ENCODE measurements at places on chromosomes 1 and 21. TPM values are rescaled to one million over a fixed set of nuclear protein-coding genes. Genes with fewer than 3 reads are reported as not detected.
A peak's percentile ranks its signal among the peaks of the same experiment; 100 is the strongest.

DNA sequence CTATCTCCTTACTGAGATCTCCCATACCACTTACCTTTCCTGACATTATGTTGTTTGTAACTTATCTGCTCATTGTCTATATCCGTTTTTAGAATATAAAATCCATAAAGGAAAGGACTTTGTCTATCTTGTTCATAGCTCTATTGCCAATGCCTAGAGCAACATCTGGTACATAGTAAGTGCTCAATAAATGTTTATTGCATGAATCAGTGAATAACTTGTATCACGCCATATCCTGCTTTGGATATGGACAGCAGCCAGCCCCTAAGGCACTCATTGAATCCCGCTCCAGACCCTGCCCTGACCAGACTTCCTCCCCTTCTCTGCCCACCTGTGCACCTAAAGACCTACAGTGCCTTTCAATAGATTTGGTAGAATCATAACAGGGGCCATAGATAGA lies 298.1 kb upstream of the PLXNA2 start:
- H3K4me1 ChIP-seq, result no peaks in the 10 kb centered on the region
- H3K4me3 ChIP-seq, result no peak overlapping the region
- H3K27ac ChIP-seq, result no peak overlapping the region
- H3K27me3 ChIP-seq, result no peaks in the 10 kb centered on the region

GRCh38 chr1:108141621-108142020 lies 58.5 kb downstream of the SLC25A24 start:
- no peak for DNase-seq
- no peaks in the 10 kb centered on the region for H3K4me1 ChIP-seq
- peaks cover 39% of the 10 kb centered on the region for H3K36me3 ChIP-seq
- H3K4me3 ChIP-seq, result no peak overlapping the region

- DNase-seq, result no peak
- H3K27ac ChIP-seq, result peak overlapping the region; percentile 79
- H3K4me1 ChIP-seq, result peaks cover 18% of the 10 kb centered on the region
Observed at GRCh38 chr1:201885531-201886075, 3.1 kb upstream of the SHISA4 start.

- no peaks in the 10 kb centered on the region for H3K36me3 ChIP-seq
- H3K27ac ChIP-seq, result no peak overlapping the region
- DNase-seq, result peak; percentile 86
- no peaks in the 10 kb centered on the region for H3K4me1 ChIP-seq
- peaks cover 3% of the 10 kb centered on the region for H3K27me3 ChIP-seq
- no peak overlapping the region for H3K4me3 ChIP-seq
Observed at GRCh38 chr1:165144757-165145397, 211.6 kb downstream of the LMX1A start.

DNA sequence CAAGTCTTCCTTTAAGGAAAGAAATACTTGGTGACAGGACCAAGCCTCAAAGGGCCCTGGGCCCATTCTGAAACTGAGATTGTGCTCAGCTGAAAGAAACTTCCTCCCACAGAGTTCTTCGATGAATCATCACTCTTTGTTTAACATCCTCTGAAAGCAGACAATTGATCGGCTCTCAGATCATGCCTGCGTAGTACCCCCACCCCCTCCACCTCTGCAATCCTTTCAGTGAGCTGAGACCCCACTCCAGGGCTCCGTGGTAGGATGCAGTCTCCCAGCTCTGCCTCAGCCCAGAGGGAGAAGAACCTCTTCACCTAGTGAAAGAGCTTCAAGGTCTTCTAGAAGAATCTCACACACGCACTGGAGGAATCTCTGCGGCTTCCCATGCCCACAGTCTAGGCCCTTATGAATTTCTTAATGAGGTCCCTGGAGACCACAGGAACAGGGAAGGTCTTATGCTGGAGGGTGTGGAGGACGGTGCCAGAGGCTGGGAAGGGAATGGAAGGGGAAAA lies 104.9 kb upstream of the SOD1 start:
- DNase-seq, result no peak
- H3K4me3 ChIP-seq, result no peak overlapping the region
- peaks cover 4% of the 10 kb centered on the region for H3K27me3 ChIP-seq

- no peaks in the 10 kb centered on the region for H3K4me1 ChIP-seq
- no peaks in the 10 kb centered on the region for H3K27me3 ChIP-seq
- H3K27ac ChIP-seq, result no peak overlapping the region
- H3K36me3 ChIP-seq, result no peaks in the 10 kb centered on the region
Observed at GRCh38 chr1:104746994-104747393, 997.3 kb downstream of the AMY1C start.

DNA sequence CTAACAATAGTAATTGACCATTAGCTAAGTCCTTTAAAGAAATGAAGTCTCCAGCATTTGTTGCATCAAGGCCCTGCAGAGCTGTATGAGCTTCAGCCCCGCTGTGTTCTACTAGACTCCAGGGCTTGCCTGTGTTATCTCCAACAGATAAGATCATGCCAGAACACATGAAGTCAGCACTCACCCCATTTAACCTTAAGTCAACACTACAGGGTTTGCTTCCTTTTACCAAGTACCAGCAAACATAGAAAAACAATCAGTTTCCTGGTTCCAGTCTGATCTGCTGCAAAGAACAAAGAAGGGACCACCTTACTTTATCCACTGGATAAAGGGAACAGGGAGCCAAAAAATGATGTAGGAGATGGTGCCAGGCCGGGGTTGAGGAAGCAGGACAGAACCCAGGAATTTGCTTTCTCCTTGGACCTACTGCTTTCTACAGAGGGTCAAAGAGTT lies 41.3 kb upstream of the ENAH start:
- peak overlapping the region; percentile 17 for H3K27ac ChIP-seq
- peaks cover 11% of the 10 kb centered on the region for H3K4me1 ChIP-seq
- no peak overlapping the region for H3K4me3 ChIP-seq
- peak; percentile 86 for DNase-seq

- no peaks in the 10 kb centered on the region for H3K27me3 ChIP-seq
- no peak overlapping the region for H3K4me3 ChIP-seq
- no peaks in the 10 kb centered on the region for H3K36me3 ChIP-seq
- peak overlapping the region; percentile 82 for H3K27ac ChIP-seq
Observed at GRCh38 chr1:31381394-31382294, 8.8 kb upstream of the FABP3 start.

DNA sequence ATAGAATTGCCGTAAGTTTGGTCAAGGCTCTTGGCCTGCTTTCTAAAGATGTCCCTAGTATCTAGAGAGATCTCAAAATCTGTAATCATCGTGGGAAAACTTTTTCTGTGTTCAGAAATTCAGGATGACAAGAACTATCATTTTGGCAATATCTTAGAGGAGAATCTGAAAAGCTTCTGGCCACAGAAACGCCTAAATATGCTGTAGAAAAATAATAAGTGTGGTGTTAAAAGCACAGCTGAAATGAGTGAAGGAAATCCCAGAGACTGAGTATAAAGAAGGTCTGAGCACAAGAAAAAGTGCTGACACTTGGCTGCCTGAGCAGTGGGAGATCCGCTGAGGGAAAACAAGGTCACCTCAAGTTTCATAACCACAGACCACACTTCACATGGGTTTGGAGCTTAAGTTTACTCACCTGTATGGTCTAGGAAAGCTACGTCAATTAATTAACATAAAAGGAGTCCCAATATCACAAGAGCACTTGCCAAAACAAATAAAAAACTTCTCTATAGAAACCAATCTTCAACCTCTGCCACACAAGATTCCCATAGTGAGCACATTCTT lies 235.2 kb upstream of the IRF2BP2 start:
- no peak overlapping the region for H3K4me3 ChIP-seq
- no peak for DNase-seq
- peaks cover 15% of the 10 kb centered on the region for H3K4me1 ChIP-seq
- no peaks in the 10 kb centered on the region for H3K36me3 ChIP-seq

GRCh38 chr1:82542766-82543165 lies 742.0 kb downstream of the ADGRL2 start:
- no peaks in the 10 kb centered on the region for H3K27me3 ChIP-seq
- no peak overlapping the region for H3K4me3 ChIP-seq
- no peaks in the 10 kb centered on the region for H3K36me3 ChIP-seq
- H3K4me1 ChIP-seq, result no peaks in the 10 kb centered on the region
- no peak for DNase-seq
- no peak overlapping the region for H3K27ac ChIP-seq

DNA sequence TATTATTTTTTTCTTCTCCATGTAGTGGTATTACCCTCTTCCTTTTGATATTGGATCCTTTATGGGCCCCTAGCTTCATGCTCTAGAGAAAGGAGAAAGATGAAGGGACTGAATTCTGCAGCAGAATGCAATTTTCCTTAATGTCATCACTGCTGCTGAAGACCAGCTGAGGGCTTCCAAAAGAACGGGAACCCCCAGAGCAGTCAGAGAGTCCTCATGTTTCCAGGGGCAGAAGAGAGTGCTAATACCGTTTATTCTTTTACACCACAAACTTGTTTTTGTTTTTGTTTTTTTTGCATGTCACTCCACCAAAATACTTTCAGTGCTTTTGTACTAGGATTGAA lies 21.1 kb upstream of the TBX15 start:
- H3K27me3 ChIP-seq, result peaks cover 10% of the 10 kb centered on the region
- no peaks in the 10 kb centered on the region for H3K36me3 ChIP-seq
- H3K4me1 ChIP-seq, result no peaks in the 10 kb centered on the region
- H3K4me3 ChIP-seq, result no peak overlapping the region
- no peak overlapping the region for H3K27ac ChIP-seq

DNA sequence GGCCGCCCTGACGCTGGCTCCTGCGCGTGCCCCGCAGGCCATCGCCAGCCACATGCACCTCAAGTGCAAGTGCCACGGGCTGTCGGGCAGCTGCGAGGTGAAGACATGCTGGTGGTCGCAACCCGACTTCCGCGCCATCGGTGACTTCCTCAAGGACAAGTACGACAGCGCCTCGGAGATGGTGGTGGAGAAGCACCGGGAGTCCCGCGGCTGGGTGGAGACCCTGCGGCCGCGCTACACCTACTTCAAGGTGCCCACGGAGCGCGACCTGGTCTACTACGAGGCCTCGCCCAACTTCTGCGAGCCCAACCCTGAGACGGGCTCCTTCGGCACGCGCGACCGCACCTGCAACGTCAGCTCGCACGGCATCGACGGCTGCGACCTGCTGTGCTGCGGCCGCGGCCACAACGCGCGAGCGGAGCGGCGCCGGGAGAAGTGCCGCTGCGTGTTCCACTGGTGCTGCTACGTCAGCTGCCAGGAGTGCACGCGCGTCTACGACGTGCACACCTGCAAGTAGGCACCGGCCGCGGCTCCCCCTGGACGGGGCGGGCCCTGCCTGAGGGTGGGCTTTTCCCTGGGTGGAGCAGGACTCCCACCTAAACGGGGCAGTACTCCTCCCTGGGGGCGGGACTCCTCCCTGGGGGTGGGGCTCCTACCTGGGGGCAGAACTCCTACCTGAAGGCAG lies 23.4 kb upstream of the ARF1 start:
- H3K4me3 ChIP-seq, result peak overlapping the region; percentile 5
- no peaks in the 10 kb centered on the region for H3K4me1 ChIP-seq
- H3K36me3 ChIP-seq, result no peaks in the 10 kb centered on the region
- DNase-seq, result no peak
- peaks cover 41% of the 10 kb centered on the region for H3K27me3 ChIP-seq

DNA sequence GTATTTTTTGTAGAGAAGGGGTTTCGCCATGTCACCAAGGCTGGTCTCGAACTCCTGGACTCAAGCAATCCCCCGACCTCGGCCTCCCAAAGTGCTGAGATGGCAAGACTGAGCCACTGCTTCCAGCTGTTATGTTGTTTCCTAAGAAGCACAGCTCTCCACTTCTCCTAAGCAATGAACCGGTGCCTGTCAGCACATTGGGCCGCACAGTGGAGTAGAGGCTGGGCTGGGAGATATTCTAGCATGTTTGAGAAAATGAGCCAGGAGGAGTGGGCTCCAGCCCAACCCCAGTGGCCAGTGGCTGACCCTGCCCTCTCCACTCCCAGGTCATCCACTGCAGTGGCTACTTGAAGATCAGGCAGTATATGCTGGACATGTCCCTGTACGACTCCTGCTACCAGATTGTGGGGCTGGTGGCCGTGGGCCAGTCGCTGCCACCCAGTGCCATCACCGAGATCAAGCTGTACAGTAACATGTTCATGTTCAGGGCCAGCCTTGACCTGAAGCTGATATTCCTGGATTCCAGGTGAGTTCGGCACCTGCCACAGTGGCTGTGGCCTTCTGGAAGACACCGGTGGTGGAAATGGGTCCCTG lies 27.0 kb downstream of the SIM2 start:
- no peaks in the 10 kb centered on the region for H3K27me3 ChIP-seq
- DNase-seq, result no peak
- H3K27ac ChIP-seq, result no peak overlapping the region
- no peaks in the 10 kb centered on the region for H3K4me1 ChIP-seq
- no peak overlapping the region for H3K4me3 ChIP-seq
- H3K36me3 ChIP-seq, result no peaks in the 10 kb centered on the region

The FCRL2 gene
- total RNA-seq, result 0.46 TPM

The PCNX2 gene
- 15.1 TPM for total RNA-seq

The ANGPTL3 gene
- 0.06 TPM for total RNA-seq

The FRRS1 gene
- total RNA-seq, result 12.1 TPM

The CFAP57 gene
- 12.3 TPM for total RNA-seq

The KRTAP13-1 gene
- not detected for total RNA-seq

All from lung (tissue), 17 donors.